GM23248 (cell line): ENCODE measurements at places on chromosomes 5 and 9. TPM values are rescaled to one million over a fixed set of nuclear protein-coding genes. Genes with fewer than 3 reads are reported as not detected.

The GPX3 gene
- total RNA-seq: 2.4 and 3.0 TPM in 2 replicates

The EQTN gene
- not detected in 2 replicates for total RNA-seq

The GARNL3 gene
- total RNA-seq: 0.13 and 0.43 TPM in 2 replicates

The SPINK4 gene
- total RNA-seq: not detected in 2 replicates

The CKMT2 gene
- total RNA-seq: not detected in 2 replicates

The ZDHHC11B gene
- not detected in 2 replicates for total RNA-seq

The ADRB2 gene
- total RNA-seq: 0.65 TPM in 1 of 2 replicates, not detected in the other

The MXD3 gene
- 7.8 and 23.0 TPM in 2 replicates for total RNA-seq

The CDH6 gene
- total RNA-seq: 3.3 and 7.2 TPM in 2 replicates

The CD274 gene
- total RNA-seq: 4.2 and 4.3 TPM in 2 replicates

The SLC28A3 gene
- 0.32 TPM in 1 of 2 replicates, not detected in the other for total RNA-seq
